ENCODE measurements at places on chromosomes 13 and 19. TPM values are rescaled to one million over a fixed set of nuclear protein-coding genes. Genes with fewer than 3 reads are reported as not detected.

ZNF728 gene
- total RNA-seq, result not detected

GJA3 gene
- 1.4 TPM for total RNA-seq

DCLK1 gene
- total RNA-seq, result 0.86 TPM

MBD3L3 gene
- total RNA-seq, result not detected

PRR20A gene
- total RNA-seq, result not detected

SPTBN4 gene
- 0.70 TPM for total RNA-seq

IGFL3 gene
- not detected for total RNA-seq

GPATCH1 gene
- 12.1 TPM for total RNA-seq

SLITRK6 gene
- 0.63 TPM for total RNA-seq

OR7C1 gene
- total RNA-seq, result not detected

GET3 gene
- 94.9 TPM for total RNA-seq

UCHL3 gene
- 46.9 TPM for total RNA-seq

IGLON5 gene
- total RNA-seq, result not detected

ZNF333 gene
- 1.2 TPM for total RNA-seq

PCDH20 gene
- not detected for total RNA-seq

DNAJC15 gene
- 0.11 TPM for total RNA-seq
